Right atrium auricular region (tissue), 2 donors: ENCODE measurements at places on chromosomes 3 and 15. TPM values are rescaled to one million over a fixed set of nuclear protein-coding genes. Genes with fewer than 3 reads are reported as not detected.

DNA sequence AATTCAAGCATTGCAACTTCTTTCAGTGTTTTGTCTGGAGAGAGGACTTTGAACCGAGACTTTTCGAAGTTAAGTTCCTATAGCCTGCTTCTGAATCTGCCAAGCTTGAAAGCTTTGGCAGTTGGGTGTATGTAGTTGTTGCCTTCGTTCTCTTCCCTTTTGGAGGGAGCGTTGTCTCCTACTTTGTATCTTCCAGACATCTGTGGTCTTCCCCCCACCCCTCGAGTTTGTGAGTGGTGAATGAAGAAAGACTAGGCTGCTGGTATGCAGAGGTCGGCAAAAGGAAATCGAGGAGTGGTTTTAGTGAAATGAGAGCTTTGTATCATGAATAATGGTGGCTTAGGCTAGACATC lies 1.3 kb downstream of the CTNNB1 start:
- DNase-seq = no peak

GRCh38 chr15:32774022-32774421 lies 56.2 kb downstream of the GREM1 start:
- DNase-seq = no peak

The C3orf22 gene
- total RNA-seq = not detected

The STARD9 gene
- 8.3 TPM for total RNA-seq

DNA sequence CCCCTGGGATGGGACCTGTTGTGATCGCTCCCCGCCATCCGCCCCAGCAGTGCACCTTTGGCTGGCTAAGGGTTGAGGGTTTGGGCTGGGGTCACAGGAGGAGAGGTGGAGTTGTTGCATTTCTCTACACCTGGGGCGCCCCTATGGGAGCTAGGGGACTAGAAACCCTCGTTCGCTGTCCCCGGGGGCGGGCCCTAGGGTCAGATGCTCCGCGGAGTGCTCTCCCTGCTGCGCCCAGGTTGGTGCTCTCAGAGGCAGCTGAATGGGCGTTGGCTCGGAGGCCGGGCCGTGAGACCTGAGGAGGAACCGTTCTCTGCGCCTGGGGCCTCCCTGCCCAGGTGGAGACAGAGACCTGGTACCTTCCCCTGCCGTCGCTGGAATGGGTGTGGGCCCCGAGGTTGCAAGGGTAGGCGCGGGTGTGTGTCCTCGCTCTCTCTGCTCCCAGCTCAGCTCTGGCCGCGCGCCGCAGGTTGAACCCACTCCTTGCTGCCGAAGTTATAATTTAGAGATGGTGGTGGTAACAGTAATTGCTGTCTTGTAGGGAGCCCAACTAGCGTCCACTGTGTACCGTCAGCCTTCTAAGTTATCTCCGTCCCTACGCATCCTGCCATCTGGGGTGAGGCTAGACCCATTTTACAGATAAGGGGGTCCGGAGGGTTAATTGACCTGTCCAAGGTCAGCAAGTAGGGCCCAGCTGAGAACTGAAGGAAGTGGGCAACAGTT lies 965 bp downstream of the FLNB start:
- DNase-seq = no peak

DNA sequence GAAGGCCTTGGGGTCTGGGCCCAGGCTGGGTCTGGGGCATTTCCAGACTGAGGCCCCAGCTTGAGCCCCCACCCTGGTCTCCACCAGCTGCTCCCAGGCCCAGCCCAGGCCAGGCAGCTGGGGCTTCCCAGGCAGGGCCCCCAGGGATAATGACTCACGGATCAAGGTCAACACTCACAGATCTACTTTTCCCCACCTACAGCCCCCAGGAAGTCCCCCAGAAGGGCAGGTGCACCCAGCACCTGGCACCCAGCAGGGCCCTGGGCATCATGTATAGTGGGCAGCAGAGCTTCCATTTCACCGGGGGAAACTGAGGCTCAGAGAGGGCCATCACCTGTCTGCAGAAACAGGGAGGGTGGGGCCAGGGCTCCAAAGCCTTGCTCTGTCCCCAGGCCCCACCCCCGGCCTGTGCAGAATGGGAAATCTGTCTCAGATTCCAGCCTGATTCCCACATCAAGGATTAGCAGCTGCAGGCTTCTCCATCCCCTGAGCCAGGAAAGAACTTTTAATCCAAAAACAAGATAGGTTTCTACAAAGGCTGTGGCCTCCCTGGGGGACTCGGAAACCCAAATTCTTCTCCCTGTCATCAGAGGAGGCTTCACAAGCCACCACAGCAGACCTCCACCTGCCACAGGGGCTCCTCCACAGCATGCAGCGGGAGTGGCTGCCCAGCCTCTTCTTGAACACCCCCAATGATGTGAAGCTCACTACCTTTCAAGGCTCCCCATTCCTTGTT lies 49.8 kb downstream of the IQSEC1 start:
- DNase-seq = no peak

- DNase-seq = no peak
These were observed 568 bp upstream of the NCBP2 start for GRCh38 chr3:196942915-196943277.
